ENCODE measurements at places on chromosomes 5 and 9. TPM values are rescaled to one million over a fixed set of nuclear protein-coding genes. Genes with fewer than 3 reads are reported as not detected.

DNA sequence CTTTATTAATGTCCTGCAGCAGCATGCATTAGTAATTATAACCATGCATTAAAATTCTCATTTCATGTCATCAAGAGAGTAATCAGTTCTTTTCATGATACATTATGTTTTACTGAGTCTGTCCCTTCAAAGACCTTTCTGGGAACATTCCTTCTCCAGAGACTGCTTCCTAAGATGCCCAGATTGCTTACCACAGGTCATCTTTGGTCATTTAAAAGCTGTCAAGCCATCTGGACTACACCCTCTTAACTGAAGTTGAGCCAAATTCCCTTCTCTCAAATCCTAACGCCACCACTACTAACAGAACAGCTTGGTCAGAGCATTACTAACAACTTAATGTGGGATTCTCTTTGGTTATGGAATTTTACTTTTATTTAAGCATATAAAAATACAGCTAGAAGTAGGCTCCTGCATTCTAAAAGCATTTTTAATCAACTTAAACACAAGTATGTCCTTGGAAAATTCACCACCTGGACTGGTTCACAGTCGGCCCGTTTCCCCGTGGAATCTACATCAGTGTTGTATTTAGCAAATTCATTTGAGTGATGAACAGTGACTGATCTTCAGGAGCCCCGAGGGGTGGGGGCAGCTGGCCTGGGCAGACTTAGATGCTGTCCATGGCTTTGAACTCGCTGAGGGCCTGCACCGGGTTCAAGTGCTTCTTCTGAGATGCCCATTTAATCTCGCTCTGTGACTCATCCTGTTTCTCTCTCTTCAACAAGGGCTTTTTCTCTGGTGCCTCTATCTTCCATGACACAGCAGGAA, 92.8 kb upstream of the CCDC112 start:
- no peak overlapping the region for H3K4me3 ChIP-seq
- DNase-seq, result no peak
- no peaks in the 10 kb centered on the region for H3K36me3 ChIP-seq
- no peaks in the 10 kb centered on the region for H3K4me1 ChIP-seq
- H3K27me3 ChIP-seq, result no peaks in the 10 kb centered on the region
- H3K27ac ChIP-seq, result no peak overlapping the region

DNA sequence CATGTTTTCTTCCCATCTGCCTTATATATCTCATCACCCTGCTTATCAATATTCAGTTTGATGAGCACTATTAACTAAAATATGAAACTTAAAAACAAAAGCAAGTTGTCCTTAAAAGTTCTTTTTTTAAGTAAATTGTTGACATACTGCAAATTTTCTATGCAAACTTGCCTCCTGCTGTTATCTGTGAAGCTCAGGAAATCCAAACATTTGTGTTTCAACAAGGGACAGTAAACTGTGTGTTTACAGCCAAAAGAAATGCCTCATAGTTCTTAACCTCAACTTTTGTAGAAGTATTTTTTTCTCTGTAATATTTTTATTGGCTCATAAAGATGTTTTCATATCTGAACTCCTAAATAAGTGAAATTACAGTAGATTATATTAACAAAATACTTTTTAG, 7.7 kb upstream of the TTC23L start:
- no peak for DNase-seq
- H3K27me3 ChIP-seq, result no peaks in the 10 kb centered on the region
- H3K27ac ChIP-seq, result no peak overlapping the region

GRCh38 chr9:81305561-81306182, 383.7 kb downstream of the TLE1 start:
- no peaks in the 10 kb centered on the region for H3K27me3 ChIP-seq
- no peaks in the 10 kb centered on the region for H3K4me1 ChIP-seq
- no peak overlapping the region for H3K27ac ChIP-seq
- no peak for DNase-seq
- H3K4me3 ChIP-seq, result no peak overlapping the region

DNA sequence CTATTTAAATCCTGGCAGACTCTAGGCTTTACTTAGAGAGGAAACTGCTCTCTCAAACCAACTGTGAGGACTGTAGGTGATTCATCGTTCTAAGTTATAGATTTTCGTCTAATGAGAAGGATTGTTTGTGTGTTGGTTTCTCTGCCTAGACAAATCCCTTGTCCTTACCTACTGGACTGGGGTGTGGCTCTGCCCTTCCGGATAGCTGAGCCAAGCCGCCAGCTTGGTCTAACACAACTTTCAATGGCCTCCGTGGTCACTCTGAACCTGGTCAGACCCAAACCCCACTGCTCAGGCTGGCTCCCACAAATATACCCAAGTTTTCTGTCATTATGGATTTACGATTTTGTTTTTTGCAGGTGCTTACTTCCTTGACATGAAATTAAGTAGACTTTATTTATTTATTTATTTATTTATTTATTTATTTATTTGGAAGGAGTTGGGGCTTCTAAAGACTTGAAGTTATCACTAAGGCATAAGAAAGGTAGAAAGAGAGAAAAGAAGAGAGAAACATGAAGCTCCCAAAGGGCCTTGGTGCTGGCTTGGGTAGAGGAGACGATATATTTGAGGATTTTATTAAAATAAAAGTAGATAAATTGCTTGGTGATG, 19.0 kb downstream of the CARTPT start:
- no peak overlapping the region for H3K4me3 ChIP-seq
- no peaks in the 10 kb centered on the region for H3K27me3 ChIP-seq
- no peak for DNase-seq
- no peaks in the 10 kb centered on the region for H3K4me1 ChIP-seq
- H3K36me3 ChIP-seq, result no peaks in the 10 kb centered on the region

The MATR3 gene
- total RNA-seq, result 549 TPM

The SLC1A3 gene
- total RNA-seq, result 2.3 TPM

The TRAF2 gene
- total RNA-seq, result 0.88 TPM

DNA sequence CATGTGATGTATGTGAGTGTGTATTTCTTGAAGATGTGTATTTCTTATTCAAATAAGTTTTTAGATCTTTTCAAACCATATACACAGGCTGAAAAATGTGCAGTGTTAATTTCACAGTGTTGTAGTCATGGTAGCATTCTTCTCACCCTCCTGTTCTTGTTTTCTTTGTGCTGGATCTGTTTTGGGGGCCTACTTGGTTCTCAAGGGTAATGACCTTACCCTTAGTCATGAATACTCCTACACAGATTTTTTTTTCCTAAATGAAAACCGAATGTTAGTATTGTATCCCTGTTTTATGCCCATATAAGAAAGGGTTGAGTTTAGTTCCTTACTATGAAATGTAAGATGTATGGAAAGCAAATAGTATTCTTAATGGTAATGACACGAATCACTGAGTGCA, 88.0 kb downstream of the SLC44A1 start:
- H3K36me3 ChIP-seq, result no peaks in the 10 kb centered on the region
- H3K27me3 ChIP-seq, result no peaks in the 10 kb centered on the region
- H3K27ac ChIP-seq, result no peak overlapping the region
- H3K4me1 ChIP-seq, result no peaks in the 10 kb centered on the region
- no peak overlapping the region for H3K4me3 ChIP-seq
- no peak for DNase-seq

GRCh38 chr5:422323-423232, 20.4 kb upstream of the EXOC3 start:
- DNase-seq, result no peak
- no peaks in the 10 kb centered on the region for H3K27me3 ChIP-seq
- no peaks in the 10 kb centered on the region for H3K36me3 ChIP-seq
- H3K4me3 ChIP-seq, result no peak overlapping the region

- H3K27ac ChIP-seq, result peak overlapping the region; percentile 86
- no peaks in the 10 kb centered on the region for H3K27me3 ChIP-seq
- no peak overlapping the region for H3K4me3 ChIP-seq
- H3K4me1 ChIP-seq, result no peaks in the 10 kb centered on the region
Measured at GRCh38 chr5:174839196-174839595, 114.8 kb downstream of the MSX2 start.

The NIM1K gene
- not detected for total RNA-seq

The ARID3C gene
- total RNA-seq, result 0.35 TPM

GRCh38 chr5:98865690-98866089, 63.1 kb downstream of the CHD1 start:
- no peaks in the 10 kb centered on the region for H3K36me3 ChIP-seq
- no peak overlapping the region for H3K4me3 ChIP-seq
- H3K4me1 ChIP-seq, result no peaks in the 10 kb centered on the region
- no peaks in the 10 kb centered on the region for H3K27me3 ChIP-seq

DNA sequence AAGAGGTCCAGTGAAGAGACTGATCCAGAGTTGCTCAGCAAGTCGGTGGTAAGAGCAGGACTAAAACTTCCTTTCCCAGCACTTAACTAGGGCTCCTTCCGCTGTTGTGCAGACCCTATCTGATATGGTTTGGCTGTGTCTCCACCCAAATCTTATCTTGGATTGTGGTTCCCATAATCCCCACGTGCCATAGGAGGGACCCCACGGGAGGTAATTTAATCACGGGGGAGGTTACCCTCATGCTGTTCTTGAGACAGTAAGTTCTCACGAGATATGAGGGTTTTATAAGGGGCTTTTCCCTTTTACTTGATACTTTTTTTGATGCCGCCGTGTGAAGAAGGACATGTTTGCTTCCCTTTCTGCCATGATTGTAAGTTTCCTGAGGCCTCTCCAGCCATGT, 221.9 kb upstream of the GLRA1 start:
- H3K27ac ChIP-seq, result no peak overlapping the region
- H3K36me3 ChIP-seq, result no peaks in the 10 kb centered on the region
- no peaks in the 10 kb centered on the region for H3K27me3 ChIP-seq
- no peak for DNase-seq

GRCh38 chr5:134582281-134582680, 50.3 kb downstream of the SAR1B start:
- DNase-seq, result no peak
- H3K4me1 ChIP-seq, result no peaks in the 10 kb centered on the region
- H3K27ac ChIP-seq, result no peak overlapping the region
- no peaks in the 10 kb centered on the region for H3K36me3 ChIP-seq
- no peaks in the 10 kb centered on the region for H3K27me3 ChIP-seq

- H3K27me3 ChIP-seq, result no peaks in the 10 kb centered on the region
- H3K36me3 ChIP-seq, result no peaks in the 10 kb centered on the region
- no peak overlapping the region for H3K27ac ChIP-seq
- H3K4me3 ChIP-seq, result no peak overlapping the region
- no peaks in the 10 kb centered on the region for H3K4me1 ChIP-seq
- no peak for DNase-seq
Measured at GRCh38 chr5:116176121-116176520, 91.3 kb downstream of the COMMD10 start.

GRCh38 chr5:40507095-40507494, 172.6 kb upstream of the PTGER4 start:
- no peak overlapping the region for H3K4me3 ChIP-seq

GRCh38 chr5:163565931-163566608, 60.7 kb downstream of the MAT2B start:
- no peak for DNase-seq
- no peaks in the 10 kb centered on the region for H3K27me3 ChIP-seq
- H3K36me3 ChIP-seq, result no peaks in the 10 kb centered on the region
- H3K4me1 ChIP-seq, result no peaks in the 10 kb centered on the region

The ADRA1B gene
- total RNA-seq, result 1.2 TPM

GRCh38 chr5:143986516-143987212, 174.7 kb downstream of the HMHB1 start:
- peaks cover 2% of the 10 kb centered on the region for H3K4me1 ChIP-seq
- no peaks in the 10 kb centered on the region for H3K36me3 ChIP-seq
- H3K4me3 ChIP-seq, result no peak overlapping the region
- H3K27me3 ChIP-seq, result no peaks in the 10 kb centered on the region
- peak; percentile 21 for DNase-seq

GRCh38 chr9:6551136-6551535, 94.4 kb downstream of the GLDC start:
- H3K27me3 ChIP-seq, result no peaks in the 10 kb centered on the region
- no peak overlapping the region for H3K27ac ChIP-seq
- no peaks in the 10 kb centered on the region for H3K36me3 ChIP-seq
- DNase-seq, result no peak

DNA sequence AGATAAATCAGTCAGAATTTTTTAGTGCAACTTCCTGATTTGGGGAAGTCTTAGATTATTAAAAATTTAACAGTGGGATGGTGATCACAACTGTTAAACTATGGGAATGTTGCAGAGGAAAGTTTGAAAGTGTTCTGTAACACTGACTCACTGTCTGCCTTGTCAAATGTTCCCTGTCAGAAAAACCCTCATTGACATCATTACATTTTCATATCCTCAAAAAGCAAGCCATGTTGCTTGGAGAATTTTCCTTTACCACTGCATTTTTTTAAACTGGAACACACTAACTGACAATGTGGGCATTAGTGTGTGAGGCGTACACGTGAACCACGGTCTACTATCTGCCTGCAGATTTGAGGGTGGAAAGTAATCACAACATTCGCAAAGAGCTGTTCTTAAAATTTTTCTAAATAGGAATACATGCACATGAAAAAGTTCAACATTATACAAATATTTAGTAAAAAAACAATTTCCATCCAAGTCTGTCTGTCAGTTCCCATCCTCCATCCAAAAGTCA, 28.6 kb upstream of the IL7R start:
- DNase-seq, result no peak
- no peak overlapping the region for H3K27ac ChIP-seq
- no peak overlapping the region for H3K4me3 ChIP-seq
- no peaks in the 10 kb centered on the region for H3K36me3 ChIP-seq
- no peaks in the 10 kb centered on the region for H3K27me3 ChIP-seq
- no peaks in the 10 kb centered on the region for H3K4me1 ChIP-seq

DNA sequence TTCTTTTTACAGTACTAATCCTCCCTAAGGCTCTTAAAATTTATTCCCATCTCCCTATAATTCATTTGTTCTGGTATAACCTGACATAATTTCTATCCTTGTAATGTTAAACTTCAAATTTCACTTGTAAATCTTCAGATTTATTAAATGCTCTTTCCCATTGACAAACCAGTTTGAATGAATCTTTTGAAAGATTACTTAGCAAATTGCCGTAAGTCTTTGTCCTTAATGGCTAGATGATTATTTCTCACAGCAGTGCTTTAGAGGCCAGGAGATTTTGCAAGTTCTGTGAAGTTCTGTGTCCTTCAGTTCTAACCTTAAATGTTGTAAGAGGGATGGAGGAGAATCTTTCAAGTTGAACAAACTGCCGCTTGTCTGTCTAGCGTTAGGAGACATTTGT, 4.2 kb downstream of the SLC44A1 start:
- no peak overlapping the region for H3K4me3 ChIP-seq
- H3K36me3 ChIP-seq, result no peaks in the 10 kb centered on the region
- DNase-seq, result no peak
- H3K4me1 ChIP-seq, result no peaks in the 10 kb centered on the region

GRCh38 chr5:51694826-51695225, 311.6 kb downstream of the ISL1 start:
- H3K4me3 ChIP-seq, result no peak overlapping the region
- H3K36me3 ChIP-seq, result no peaks in the 10 kb centered on the region
- no peak overlapping the region for H3K27ac ChIP-seq
- DNase-seq, result no peak
- no peaks in the 10 kb centered on the region for H3K4me1 ChIP-seq
- no peaks in the 10 kb centered on the region for H3K27me3 ChIP-seq

DNA sequence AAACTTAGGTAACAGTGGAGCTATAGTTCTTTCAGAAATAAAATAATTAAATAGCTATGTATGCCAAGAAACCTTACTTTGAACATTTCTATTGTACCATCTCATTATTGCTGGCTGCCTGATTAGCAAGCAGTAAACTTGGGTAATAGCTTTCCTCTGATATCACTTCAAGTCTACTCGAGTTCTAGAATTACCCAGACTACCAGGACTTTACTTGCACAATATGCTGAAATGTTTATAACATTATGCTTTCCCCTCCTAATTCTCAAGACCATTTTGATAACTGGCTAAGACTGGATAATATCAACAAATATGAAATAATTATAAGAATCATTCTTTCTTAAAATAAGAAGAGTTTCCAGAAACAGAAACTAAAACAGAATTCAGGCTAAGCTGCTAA, 512.6 kb downstream of the RAB3C start:
- no peak for DNase-seq
- H3K4me3 ChIP-seq, result no peak overlapping the region
- H3K4me1 ChIP-seq, result no peaks in the 10 kb centered on the region
- no peaks in the 10 kb centered on the region for H3K36me3 ChIP-seq
- no peaks in the 10 kb centered on the region for H3K27me3 ChIP-seq

The PWWP2A gene
- total RNA-seq, result 13.6 TPM

Data from uterus (tissue), 4 donors.